RPMI7951 (cell line): ENCODE measurements at places on chromosomes 3 and 15. TPM values are rescaled to one million over a fixed set of nuclear protein-coding genes. Genes with fewer than 3 reads are reported as not detected.

- no peak for DNase-seq
These were observed 317.2 kb upstream of the PROK2 start for GRCh38 chr3:72102112-72102616.

- peak; percentile 67 for DNase-seq
These were observed 304.6 kb upstream of the TBC1D5 start for GRCh38 chr3:18047052-18047451.

GRCh38 chr3:29581311-29581710, 300.4 kb downstream of the RBMS3 start:
- no peak for DNase-seq

- no peak for DNase-seq
These were observed 345.8 kb upstream of the ROBO2 start for GRCh38 chr3:76694063-76694462.

DNA sequence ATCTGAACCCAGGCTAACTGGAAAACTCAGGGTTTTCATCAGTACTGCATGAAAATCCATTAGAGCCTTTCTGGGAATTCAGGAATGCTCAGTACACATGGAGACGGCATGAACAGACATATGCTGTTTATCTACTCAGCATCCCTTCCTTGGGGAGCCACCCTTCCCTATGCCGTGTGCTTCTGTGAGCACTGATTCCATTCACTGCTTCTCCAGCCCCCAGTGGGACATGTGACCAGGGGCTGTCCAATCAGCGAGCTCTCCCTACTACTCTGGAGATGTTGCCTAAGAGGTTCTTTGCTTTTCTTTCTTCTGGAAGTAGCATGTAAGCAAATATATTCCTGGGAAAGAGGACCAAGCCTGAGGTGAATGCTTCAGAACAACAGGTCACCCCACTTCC, 5.6 kb upstream of the PCOLCE2 start:
- no peak for DNase-seq

DNA sequence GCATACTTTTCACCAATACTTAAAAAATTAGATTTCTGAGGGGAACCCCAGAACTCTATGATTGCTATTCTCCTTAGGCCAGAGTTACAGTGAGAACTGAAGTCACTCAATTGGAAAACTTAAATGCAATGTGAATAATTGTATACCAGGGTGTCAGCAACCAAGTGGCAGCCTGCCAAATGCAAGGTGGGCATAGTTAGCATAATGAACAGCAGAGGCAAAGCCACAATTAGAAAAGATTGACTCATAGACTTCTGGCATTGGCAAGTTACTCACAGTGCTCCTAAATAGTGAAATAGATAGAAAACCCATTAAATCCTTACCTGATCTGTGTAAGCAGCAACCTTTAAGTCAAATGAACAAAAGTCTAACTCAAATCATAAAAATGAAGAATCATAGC, 94.9 kb downstream of the BCHE start:
- no peak for DNase-seq

- no peak for DNase-seq
These were observed 7.7 kb downstream of the PLD1 start for GRCh38 chr3:171802590-171802956.

- DNase-seq = peak; percentile 80
These were observed 412.9 kb downstream of the TIGIT start for GRCh38 chr3:114706591-114707232.

DNA sequence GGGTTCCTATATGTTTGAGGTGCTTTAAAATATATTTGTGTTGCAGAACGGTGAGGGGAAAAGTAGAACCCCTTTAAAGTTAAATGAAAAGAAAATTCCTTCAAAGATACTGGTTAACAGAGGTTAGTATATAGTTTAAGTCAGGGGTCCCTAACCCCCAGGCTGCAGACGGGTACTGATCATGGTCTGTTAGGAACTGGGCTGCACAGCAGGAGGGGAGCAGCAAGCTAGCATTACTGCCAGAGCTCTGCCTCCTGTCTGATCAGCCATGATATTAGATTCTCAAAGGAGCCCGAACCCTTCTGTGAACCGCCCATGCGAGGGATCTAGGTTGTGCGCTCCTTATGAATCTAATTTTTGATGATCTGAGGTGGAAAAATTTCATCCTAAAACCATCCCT, 37.5 kb upstream of the RFX7 start:
- DNase-seq = no peak

DNA sequence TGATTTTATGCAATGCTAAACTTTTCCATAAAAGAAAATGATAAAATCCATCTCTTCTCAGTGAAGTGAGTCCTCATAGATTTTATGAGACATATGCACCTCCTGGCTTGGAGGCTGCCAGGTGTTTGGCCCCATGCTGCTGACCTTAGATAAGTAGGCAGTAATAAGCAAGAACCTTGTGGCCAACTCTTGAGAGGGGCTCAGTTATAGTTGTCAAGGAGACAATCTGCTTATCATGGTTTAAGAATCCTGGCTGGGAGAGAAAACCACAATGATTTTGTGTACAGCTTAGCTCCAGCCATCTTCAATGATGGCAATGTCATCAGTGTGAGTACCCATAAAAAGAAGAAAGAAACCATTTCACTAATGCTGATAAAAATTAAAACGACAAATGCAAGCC, 252.1 kb downstream of the CPNE4 start:
- no peak for DNase-seq

- no peak for DNase-seq
These were observed 15.3 kb upstream of the TGM5 start for GRCh38 chr15:43281926-43282602.

- DNase-seq = peak; percentile 55
These were observed 282.7 kb upstream of the SEMA6D start for GRCh38 chr15:47434596-47434995.

DNA sequence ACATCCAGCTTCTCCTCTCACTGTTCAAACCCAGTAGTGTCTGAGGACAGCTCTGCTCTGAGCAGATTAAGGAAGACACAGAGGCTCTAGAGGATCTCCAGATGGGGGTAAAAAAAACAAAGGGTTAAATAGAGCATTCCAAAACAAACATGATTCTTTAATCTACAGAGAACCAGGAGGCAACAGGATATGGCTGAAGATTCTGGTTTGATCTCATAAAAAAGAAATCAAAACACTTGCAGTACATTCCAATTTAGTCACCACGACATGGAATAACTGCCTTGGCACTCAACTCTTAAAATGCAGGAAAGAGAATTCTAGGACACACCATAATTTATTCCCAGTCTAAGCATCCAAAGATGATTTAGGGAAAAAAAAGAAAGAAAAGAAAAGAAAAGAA, 32.0 kb downstream of the TM4SF4 start:
- DNase-seq = peak; percentile 62

- DNase-seq = no peak
These were observed 57.6 kb upstream of the RAB6B start for GRCh38 chr3:133953297-133953696.

DNA sequence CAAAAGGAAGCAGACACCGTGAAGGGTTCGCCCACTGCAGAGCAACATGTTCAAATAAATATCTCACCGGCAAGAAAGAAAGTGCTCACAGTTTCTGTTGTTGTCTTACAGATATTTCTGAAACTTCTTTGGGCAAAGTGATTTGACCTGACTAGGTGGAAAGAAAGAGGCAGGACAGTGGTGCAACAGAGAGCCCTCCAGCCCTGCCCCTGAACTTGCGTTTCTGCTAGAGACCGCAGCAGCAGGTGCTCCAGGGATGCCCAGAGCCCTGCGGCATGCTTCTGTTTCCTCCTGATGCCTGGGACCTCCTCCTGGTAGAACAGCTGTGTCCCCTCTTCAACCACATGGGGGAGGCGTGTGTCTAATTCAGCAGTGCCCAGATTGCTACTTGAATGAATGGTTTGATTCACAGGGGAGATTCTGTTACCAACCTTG, 123.4 kb downstream of the ATP10A start:
- DNase-seq = no peak

DNA sequence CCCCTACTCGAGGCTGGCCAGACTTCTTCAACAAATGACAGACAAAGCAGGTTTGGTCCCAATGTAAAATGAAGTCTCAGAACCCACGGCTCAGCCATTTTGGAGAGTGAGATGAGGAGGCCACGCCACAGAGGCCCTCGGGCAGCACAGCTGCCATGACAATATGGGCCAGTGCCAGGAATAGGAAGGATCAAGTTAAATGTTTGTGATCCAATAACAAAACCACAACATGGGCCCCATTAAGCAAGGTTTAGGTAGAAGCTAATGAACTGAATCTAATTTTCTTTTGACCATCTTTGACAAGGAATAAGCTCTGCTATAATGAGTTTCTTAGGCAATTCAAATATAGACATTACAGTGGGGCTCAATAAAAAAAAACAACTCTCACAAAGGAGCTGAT, 52.6 kb downstream of the RFTN1 start:
- peak; percentile 80 for DNase-seq

DNA sequence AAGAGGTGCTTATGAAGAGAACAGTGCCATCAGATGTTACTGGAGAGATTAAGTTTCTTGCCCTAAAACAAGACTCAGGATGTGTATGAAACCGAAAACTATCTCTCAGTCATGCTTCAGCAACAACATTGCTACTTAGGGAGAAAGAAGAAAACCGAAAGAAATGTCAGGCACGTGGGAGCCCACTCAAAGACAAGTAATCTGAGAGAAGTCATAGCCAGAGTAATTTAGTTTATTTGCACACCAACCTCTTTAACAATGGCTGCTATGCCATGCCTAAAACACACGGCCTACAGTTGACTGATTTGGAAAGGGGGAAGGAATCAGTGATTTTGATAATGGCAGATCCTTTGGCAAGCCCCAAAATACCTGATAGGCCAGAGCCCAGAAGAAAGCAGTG, 162.9 kb downstream of the TIGIT start:
- no peak for DNase-seq

- no peak for DNase-seq
These were observed 38.1 kb downstream of the FSIP1 start for GRCh38 chr15:39744334-39745103.

DNA sequence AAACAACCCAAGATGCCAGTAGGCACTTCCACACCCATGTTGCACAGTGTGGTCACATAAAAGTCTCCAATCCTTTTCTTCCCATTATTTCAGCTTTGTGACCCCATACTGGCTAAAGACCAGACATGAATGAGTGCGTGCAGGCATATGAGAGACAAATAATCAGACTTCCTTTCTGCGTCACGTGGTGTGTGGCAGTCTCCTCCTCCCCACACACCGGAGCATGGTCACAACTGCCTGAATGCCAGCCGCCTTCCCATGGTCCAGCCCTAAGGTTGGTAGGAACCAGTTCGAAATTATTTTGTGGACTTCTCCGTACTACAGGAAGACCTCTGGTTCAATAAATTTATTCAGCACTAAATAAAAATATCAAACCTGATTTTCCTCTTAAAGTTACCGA, 65.5 kb downstream of the VGLL4 start:
- no peak for DNase-seq

DNA sequence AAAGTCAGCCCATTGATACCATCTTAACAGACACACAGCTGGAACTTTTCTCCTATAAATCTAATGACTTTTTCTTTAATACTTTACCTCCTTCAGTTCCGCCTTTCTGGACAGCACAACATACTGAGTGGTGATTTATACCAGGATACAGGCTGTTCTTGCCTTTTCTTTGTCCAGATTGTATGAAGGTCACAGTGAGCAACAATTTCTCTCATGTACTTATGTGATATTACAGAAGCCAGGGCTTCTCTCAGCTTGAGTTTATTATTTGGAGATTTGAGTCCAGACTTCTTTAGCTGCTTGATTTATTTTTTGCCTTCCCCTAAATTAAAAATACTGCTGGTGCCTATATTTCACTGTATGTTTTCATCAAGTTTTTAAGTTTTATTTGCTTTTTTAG, 976.0 kb downstream of the ROBO2 start:
- no peak for DNase-seq

GRCh38 chr3:49703443-49703927, 14.1 kb downstream of the RNF123 start:
- peak; percentile 62 for DNase-seq

DNA sequence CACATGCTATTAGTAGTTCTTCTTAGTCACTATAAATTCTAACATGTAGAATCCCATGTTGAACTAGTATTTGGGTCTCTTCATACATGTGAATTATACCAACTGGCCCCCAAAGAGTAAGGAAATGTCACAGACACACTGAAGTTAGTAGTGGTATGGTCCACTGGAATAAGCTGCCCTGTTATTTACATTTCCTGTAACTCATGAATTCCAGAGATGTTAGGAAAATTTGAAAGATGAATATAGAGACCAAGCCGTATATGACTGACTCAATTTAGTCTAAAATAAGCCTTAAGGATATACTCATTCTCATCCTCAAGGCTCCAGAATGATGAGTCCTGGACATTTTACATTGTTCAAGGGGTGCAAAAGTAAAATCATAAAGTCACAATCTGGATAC, 81.2 kb downstream of the FBXL22 start:
- DNase-seq = no peak

DNA sequence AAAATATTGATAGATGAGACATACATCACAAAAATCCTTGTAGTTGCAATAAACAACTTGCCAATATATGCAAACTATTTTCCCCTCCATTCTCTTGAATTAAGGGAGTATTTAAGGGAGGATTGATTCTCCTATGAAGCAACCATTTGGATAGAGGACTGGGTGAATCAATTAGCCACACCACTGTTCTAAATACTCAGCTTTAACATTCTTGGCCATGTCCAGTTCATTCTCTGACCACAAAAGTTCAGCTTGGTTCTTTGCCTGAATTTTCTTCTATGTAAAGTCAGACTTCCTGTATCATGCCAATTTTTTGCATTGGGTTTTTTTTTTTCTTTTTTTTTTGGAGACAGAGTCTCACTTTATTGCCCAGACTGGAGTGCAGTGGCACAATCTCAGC, 15.8 kb upstream of the SEC11A start:
- DNase-seq = peak; percentile 64

GRCh38 chr3:168997488-168997887, 666.0 kb downstream of the MECOM start:
- DNase-seq = no peak

- DNase-seq = no peak
These were observed 68.0 kb upstream of the NDUFB4 start for GRCh38 chr3:120528163-120528562.

SMCO1 gene
- not detected in 2 replicates for total RNA-seq

VIPR1 gene
- 186 and 215 TPM in 2 replicates for total RNA-seq

CLRN1 gene
- total RNA-seq = not detected in 2 replicates

ARL8B gene
- total RNA-seq = 50.8 and 65.8 TPM in 2 replicates

LMAN1L gene
- not detected in 2 replicates for total RNA-seq

OXTR gene
- 6.4 and 7.2 TPM in 2 replicates for total RNA-seq

SLC22A13 gene
- total RNA-seq = 0.29 TPM in 1 of 2 replicates, not detected in the other

ITIH4 gene
- total RNA-seq = 0.48 and 0.68 TPM in 2 replicates

RGMA gene
- not detected in 2 replicates for total RNA-seq

SCN5A gene
- total RNA-seq = under 0.01 and 0.59 TPM in 2 replicates

SCAMP5 gene
- 4.0 and 4.4 TPM in 2 replicates for total RNA-seq

CAMKV gene
- not detected in 2 replicates for total RNA-seq
